Activated CD4-positive, alpha-beta T cell treated with anti-CD3 and anti-CD28 coated beads, Interleukin-2, amount 50 U/mL, for 1 hour (primary cell): ENCODE measurements at places on chromosomes 6 and 20.

DNA sequence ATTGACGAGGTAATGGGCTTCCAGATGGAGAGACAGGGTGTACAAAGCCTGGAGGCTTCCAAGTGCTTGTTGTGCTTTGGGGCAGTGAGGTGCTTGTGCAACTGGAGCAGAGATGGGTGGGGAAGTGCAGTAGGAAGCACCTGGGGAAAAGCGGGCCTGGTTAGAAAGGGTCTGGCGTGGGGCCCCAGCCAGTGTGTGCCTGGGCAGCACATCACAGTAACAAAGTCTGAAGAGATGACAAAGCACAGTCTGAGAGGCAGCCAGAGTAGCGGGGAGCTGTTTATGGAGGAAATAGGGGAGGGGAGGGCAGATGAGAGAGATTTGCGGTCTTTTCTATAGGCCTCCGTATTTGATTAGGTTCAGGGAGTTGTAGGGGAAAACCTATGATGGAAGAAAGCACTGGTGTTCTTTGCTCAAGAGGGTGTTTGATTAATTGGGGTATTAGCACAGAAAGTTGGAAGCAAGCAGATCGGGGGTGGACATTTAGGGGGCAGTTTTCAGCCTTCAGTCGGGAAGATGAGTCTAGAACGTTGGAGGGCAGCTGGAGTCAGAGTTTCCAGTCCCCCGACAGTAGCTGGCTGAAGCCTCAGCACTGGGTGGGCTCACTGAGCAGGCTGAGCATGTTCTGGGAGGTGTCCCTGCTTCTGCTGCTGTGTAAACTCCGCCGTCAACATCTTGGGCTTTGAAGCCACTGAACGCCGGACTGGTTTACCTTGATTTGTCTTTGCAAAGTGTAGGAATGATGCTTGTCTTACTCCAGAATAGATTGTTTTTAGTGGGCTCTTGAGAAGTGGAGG lies 15.5 kb upstream of the MROH8 start:
- peak; percentile 4 for DNase-seq

DNA sequence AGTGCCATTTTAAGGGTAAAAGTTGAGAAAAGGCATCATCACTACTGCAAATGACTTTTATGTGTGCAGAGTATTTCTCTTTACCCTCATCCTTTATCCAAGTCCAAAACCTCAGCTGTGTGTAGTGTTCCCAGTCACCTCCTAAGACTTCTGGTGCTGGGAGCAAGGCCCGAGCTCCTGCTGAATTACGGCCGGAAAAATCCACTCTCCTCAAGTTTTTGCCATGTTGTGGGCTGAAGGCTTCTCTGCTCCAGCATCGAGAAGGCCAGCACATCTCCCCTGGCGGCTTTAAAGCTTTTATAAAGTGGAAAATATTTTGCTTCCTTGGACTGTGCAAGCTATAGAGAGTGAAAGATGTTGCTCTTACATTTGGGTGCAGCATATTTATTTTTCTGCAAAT lies 153.2 kb upstream of the THBS2 start:
- DNase-seq = no peak

- no peak for DNase-seq
These were observed 24.4 kb downstream of the MYLIP start for GRCh38 chr6:16153211-16153820.

DNA sequence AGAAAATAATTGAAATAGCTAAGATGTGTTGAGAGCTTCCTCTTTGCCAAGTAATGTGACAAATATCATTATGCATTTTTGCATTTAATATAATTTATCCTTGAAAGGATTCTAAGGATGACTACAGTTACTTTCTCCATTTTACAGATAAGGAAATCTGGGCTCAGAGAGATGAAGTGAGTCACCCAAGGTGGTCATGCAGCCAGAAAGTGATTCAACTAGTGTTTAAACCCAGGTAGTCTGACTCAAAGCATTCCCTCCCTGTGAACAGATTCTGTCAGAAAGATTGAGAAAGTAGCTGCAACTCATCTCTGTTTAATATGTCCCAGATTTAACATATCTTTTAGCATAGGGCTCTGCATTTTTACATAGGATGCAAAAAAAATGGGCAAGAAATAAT lies 28.1 kb downstream of the NRSN1 start:
- no peak for DNase-seq
